ENCODE measurements at places on chromosomes 5 and 9.
A peak's percentile ranks its signal among the peaks of the same experiment; 100 is the strongest.

GRCh38 chr5:170338291-170338690, 40.7 kb upstream of the LCP2 start:
- DNase-seq: no peak

DNA sequence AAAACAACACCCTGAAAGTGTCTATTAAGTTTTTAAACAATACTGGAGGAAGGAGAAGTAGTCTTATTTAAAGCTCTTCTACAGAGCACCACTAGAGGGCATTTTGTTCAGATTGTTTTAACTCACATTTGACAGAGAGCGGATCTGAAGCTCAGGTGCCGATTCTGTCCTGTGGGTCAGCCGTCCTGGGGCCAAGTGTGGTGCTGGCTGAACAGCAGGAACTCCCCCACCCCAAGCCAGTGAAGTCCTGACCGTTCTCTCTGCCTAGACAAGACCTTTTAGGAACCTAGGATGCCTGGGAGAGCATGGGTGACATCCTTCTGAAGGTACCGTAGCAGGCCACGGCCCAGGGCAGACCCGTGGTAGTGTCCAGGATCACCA, 3.9 kb downstream of the EXOC3 start:
- DNase-seq: no peak

GRCh38 chr5:157289164-157289819, 23.4 kb downstream of the CYFIP2 start:
- DNase-seq: no peak

DNA sequence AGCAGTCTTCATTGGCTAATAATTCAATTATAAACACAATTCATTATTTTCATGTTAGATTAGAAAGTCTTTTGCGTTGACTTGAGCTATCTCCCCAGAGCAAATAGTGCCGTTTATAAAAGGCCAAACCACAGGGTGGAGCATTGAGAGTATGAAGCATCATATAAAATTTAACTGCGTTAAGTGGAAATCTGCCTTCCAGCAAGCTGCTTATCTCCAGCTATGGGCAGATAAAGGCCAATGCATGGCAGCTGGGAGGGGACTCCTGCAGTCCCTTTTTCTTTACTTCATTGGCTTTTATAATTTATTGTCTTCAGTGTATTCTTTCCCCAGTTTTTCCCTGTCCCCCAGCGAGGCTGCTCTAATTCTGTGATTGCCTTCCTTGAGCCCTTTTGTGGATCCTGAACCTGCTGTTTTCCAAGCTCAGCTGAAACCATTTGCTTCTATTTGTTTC, 113.7 kb downstream of the TMEM232 start:
- no peak for DNase-seq

GRCh38 chr5:12272389-12272788, 368.1 kb upstream of the CTNND2 start:
- peak; percentile 43 for DNase-seq

DNA sequence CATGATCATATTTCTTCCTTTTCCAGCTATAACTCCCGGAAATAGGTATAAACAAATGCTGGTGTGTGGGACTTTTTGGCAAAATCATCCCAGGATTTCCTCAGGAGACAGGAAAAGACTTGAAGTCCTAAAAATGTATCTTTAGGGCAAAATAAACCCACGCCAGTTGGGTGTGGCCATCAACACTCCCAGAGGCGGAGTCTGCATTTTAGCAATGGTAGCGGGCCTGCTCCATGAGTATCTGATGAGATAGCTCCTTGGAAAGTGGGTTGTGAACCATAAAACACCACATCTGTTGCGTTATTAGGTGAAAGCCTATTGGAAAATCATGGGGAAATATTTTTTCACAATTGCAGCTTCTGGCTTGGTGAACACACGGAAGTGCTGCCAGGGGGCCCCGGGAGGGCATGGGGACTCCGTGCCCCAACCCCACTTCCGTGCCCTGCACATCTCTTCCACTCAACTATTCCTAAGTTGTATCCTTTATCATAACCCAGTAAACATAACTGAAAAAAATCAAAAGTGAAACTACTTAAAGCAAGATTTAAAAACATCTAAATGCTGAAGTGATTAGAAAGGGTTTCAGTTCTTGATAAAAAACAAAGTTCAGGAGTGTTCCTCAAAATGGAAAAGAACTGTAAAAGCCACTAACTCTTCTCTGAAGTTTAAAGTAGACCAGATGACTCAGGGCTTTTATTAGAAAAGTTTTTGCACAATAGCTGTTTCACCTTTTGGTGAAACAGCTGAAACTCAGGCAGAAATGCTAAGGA, 111.2 kb downstream of the LRRC70 start:
- no peak for DNase-seq

- DNase-seq: no peak
These were observed 5.3 kb upstream of the LCP2 start for GRCh38 chr5:170302653-170303501.

DNA sequence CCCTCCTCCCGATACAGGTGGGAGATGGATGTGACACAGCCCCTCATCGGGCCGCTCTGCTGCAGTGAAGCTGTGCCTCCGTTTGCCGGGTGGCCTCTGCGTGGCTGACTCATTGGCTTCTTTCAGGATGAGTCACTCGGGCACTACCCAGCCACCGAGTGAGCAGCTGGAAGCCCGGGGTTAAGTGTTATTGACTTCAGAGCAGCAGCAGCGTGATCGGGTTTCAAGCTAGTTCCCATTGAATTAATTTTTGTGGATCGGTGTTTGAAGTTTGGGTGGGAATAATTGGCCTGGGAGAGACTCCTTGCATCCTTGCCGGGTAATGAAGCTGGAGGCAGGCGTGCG, 266.4 kb upstream of the IRX4 start:
- DNase-seq: no peak

DNA sequence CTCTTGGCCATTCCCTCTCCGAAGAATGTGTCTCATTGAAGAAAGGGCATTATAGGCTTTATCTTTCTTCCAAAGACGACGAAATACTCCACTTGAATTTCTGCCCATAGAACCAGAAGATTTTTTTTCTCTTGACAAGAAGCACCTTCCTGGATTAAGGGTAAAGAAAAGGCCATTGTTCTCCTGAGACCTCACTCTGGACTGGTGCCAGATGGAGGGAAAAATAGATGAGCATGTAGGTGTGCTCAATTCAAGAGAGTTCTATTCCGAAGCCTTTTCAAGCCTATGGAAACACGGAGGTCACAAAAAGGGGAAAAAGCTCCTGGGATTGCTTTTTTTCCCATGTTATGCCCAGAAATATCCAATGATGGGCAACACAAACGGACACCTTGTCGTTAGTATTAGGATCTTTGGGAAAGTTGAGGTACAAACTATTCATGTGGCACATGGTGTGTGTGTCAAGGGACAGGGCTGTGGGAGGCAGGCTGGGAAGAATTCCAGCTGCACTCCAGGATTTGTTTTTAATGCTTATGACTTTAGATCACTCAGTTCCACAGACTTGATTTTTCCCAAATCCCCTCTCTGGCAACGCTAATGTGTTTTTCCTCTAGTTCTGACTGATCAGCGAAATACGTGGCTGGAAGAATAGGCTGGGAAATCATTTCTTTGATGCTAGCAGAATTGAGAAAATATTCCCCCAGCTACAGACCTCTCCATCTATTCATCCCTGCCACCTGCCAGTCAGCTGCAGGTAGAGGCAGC, 89.9 kb downstream of the SIL1 start:
- no peak for DNase-seq

DNA sequence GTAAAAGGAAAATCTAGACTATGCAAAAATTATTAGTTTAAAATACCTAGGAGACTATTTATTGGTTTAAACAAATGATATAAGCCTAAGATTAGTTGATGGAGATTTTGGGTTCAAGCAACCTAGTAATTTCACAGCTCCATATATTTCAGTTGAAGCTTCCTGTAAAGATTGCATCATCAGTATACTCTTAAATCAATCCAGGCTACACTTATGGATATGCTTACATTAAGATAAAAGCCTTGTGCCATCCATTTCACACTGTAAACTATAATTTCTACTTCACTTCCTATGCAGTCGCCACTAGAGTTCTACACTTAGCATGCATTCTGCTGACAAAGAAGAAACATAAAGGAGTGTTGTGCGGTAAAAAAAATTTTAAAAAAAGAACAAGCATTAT, 7.3 kb upstream of the LIX1 start:
- DNase-seq: no peak

- DNase-seq: no peak
These were observed 359.0 kb downstream of the IRX1 start for GRCh38 chr5:3954633-3955032.

DNA sequence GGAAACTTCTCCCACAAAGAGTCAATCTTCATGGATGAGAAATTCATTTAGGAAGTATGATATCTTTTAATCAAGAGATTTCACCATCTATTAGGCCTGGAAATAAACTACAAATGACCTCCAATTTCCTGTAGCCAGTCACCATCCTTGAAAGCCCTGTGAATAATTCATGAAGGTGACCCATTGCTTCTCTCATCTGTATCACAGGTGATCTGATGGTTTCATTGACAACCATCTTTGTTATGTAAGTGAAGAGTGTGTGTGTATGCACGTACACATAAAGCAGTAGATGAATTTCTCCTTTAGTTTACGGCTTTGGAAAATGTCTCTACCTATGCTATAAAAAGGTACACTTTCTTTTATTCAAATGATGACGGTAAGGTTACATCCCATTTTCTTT, 644.1 kb upstream of the KLF4 start:
- no peak for DNase-seq

- DNase-seq: no peak
These were observed 7.4 kb downstream of the LHX2 start for GRCh38 chr9:124018730-124019697.

DNA sequence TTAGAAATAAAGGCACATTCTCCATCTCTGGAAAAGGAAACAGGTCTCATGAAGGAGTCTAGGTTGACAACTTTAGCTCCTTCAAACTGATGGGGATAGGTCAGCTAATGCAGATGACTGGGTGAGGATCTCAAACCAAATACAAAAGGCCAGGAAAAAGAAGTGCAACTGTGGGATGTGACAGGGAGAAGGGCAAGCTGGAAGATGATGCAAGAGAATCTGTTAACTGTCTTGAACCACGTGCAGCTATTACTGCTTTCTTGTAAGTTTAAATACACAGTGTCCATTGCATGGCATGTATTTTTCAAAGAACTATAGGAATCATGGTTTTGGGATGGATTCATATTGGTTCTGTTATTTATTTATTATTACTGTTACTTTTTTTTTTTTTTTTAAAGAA, 331.8 kb downstream of the NDUFS4 start:
- DNase-seq: no peak

- DNase-seq: peak; percentile 14
These were observed 114.5 kb upstream of the LMX1B start for GRCh38 chr9:126499005-126499910.

GRCh38 chr5:39427229-39427628, 2.4 kb upstream of the DAB2 start:
- no peak for DNase-seq

GRCh38 chr5:116528519-116529234, 45.9 kb downstream of the SEMA6A start:
- DNase-seq: peak; percentile 29

GRCh38 chr5:166722939-166723338, 1568.5 kb upstream of the WWC1 start:
- no peak for DNase-seq

DNA sequence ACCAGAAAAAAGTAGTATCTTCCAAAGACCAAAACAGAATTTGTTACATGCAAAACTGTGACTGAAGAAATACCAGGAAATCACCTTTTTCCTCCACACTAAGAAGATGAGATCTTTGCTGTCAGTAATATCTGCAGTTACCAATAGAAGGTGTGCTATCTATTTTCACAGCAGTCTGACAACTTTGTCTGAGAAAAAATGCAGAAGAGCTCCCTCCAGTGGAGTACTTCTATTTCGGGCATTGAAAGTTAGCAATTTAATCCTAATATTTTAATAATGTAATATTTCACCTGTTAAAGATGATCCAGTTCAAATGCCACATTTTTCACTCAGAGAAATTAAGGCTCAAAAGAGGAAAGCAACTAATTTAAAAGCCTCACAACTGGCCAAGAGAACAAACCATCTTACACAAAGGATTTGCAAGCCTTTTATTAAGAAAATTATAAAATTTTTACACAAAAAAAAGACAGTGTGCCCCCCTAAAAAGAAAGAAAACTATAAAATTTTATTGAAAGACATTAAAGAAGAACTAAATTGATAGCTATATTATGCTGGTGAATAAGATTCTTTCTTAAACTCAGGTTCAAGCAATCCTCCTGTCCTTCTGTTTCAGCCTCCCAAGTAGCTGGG, 50.6 kb downstream of the DEPDC1B start:
- DNase-seq: peak; percentile 16
